ENCODE measurements at places on chromosomes 7 and 10. TPM values are rescaled to one million over a fixed set of nuclear protein-coding genes. Genes with fewer than 3 reads are reported as not detected.

- no peaks in the 10 kb centered on the region for H3K4me1 ChIP-seq
- no peak for DNase-seq
- no peaks in the 10 kb centered on the region for H3K27me3 ChIP-seq
- H3K36me3 ChIP-seq: no peaks in the 10 kb centered on the region
- no peak overlapping the region for H3K27ac ChIP-seq
- H3K4me3 ChIP-seq: no peak overlapping the region
These were observed 210.1 kb upstream of the STK17A start for GRCh38 chr7:43372676-43373355.

The TYW1B gene
- 2.5 TPM for polyA plus RNA-seq

GRCh38 chr10:70843776-70844489 is 28.2 kb downstream of the SGPL1 start:
- peak; percentile 43 for DNase-seq
- peaks cover 44% of the 10 kb centered on the region for H3K4me1 ChIP-seq
- H3K27me3 ChIP-seq: no peaks in the 10 kb centered on the region
- H3K4me3 ChIP-seq: no peak overlapping the region
- H3K27ac ChIP-seq: no peak overlapping the region
- H3K36me3 ChIP-seq: peaks cover 5% of the 10 kb centered on the region

The UPK3B gene
- 2.2 TPM for polyA plus RNA-seq
